ENCODE measurements at places on chromosomes 4 and X.

DNA sequence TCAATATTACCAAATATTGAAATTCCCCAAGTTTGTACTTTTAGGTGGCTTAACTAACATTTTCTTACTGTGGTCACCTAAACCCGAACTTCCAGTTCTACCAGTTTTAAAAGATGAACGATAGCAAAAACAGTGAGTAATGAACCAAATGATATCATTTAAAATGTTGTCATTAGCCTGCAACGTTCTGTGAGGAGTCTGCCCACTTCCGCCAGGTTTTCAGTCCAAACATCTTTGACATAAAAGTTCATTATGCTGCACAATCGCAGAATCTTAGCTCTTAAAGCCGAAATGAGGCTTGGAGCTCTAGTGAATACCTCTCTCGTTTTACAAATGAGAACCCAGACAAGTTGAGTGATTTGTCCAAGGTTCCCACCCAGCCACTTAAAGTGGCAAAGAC is 762 bp downstream of the PIGA start:
- DNase-seq: no peak

DNA sequence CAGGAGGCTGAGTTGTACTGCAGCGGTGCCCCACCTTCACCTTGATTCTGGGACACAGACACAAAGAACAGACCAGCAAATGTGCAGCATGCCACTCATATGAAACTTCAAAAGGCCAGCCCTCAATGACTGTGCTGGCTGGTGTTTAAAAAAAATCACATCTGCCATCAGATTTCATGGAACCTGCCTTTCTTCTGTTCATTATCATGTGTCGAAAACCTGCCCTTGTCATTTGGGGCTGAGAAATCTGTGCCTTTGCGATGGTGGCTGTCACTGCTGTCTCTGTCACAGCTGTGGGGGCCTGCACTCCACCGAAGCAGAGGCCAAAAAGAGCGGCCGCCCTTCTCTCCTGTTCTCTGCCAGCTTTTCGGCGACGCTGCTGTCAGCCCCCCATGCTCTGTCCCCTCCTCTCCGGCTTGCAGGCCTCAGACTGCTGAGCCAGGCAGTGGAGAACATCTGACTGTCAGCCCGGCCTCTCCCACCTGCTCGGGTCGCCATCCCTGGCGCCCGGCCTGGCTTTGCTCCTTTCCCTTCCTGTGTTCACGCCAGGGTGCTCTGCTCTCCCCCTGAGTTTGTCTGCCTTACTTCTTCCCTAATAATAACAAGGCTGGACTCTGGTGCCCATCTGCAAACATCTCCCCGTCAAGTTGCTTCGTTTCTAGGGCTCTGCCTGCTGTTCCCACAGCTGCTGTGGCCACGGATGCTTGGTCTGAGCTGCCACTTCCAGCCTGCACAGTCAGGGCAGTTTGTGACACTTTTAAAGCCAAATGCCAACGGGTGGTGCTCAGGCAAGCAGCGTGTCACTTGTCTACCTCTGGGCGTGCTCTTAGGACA is 355.2 kb downstream of the UNC5C start:
- DNase-seq: no peak

GRCh38 chr4:7431696-7432530 is 2.8 kb downstream of the PSAPL1 start:
- no peak for DNase-seq

DNA sequence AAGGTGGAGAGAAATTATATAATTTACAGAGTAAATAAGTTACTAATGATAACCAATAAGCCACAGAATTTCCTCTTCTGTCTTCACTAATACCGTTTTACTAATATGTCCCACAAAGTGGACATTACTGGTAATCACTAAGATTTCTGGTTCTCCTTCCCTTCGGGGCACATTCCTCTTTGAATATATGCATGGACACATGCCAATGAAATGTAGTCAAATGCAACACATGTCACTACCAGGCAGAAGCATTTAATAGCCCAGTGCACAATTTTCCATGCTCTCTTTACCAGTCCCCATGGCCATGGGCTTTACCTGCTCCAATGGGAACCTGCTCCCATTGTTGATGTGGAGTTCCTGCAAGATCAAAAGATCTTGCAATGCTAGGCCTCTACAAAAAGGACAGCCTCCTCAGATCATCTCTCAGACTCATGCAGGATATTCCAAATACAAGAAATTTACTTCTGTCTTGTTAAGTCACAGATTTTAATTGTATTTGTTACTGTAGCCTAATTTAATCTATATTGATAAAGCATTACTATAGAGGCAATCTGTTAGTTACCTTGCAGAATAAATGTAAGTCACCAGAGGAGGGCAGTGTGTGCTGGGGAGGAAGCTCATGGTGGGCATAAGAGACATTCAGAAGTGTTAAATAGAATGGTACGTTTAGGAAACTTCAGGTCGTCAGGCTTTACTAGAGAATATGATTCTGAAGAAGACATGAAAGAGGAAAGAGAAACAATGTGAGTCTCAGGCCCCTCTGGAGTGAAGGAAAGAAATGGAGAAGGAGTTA is 37.1 kb upstream of the INPP4B start:
- DNase-seq: no peak

GRCh38 chr4:104859601-104860237 is 287.0 kb upstream of the TET2 start:
- DNase-seq: no peak

DNA sequence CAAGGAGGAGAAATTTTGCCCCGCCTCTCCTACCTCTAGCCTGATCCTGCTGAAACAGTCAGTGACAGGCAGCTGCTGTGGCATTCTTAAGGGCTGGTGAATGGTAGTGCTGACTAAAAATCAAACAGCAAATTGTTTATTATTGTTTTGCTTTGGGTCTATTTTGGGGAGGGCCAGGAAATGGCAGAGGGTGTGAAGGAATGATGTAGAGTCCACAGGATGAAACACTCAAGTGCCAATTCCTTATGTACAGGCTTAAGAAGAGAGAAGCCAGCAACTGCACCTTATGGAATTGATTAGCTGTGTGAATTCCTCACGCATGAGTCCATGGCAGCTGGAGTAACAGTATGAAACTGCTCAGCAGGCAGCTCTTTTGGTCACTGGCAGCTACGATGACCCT is 39.7 kb downstream of the VEGFC start:
- DNase-seq: no peak

DNA sequence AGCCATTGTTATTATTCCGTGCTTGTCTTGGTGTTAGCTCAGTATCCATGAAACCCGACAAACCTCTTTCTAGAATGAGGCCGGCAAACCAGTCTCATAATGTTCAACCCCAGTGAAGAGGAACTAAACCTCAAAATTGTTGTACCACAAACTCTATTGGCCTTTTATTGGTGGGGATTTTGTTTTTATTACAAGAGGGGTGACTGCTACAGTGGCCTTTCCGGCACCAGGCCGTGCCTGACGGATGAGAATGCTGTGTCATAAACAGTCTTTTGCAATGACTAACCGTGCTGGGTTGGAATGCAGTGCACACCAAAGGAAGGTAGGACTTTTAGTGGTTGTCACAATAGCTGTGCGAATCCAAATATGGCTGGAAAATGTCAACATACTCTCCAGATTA is 60.8 kb downstream of the SHROOM2 start:
- no peak for DNase-seq

DNA sequence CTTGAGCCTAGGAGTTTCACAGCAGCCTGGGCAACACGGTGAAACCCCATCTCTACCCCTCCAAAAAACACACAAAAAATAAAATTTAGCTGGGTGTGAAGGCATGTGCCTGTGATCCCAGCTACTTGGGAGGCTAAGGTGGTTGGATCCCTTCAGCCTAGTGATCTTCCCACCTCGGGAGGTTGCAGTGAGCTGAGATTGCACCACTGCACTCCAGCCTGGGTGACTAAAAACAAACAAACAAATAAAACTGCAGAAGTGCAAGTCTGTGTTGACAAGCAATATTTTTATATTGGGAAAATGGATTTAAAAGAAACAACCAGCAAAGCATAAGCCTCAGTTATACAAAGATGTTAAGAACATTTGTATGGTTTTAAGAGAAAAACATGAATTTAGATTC is 46.1 kb downstream of the IGFBP7 start:
- no peak for DNase-seq

DNA sequence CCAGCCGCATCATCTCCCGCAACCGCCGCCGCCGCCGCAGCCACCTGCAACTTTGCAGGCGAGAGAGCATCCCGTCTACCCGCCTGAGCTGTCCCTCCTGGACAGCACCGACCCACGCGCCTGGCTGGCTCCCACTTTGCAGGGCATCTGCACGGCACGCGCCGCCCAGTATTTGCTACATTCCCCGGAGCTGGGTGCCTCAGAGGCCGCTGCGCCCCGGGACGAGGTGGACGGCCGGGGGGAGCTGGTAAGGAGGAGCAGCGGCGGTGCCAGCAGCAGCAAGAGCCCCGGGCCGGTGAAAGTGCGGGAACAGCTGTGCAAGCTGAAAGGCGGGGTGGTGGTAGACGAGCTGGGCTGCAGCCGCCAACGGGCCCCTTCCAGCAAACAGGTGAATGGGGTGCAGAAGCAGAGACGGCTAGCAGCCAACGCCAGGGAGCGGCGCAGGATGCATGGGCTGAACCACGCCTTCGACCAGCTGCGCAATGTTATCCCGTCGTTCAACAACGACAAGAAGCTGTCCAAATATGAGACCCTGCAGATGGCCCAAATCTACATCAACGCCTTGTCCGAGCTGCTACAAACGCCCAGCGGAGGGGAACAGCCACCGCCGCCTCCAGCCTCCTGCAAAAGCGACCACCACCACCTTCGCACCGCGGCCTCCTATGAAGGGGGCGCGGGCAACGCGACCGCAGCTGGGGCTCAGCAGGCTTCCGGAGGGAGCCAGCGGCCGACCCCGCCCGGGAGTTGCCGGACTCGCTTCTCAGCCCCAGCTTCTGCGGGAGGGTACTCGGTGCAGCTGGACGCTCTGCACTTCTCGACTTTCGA is 654 bp downstream of the ATOH1 start:
- DNase-seq: no peak

DNA sequence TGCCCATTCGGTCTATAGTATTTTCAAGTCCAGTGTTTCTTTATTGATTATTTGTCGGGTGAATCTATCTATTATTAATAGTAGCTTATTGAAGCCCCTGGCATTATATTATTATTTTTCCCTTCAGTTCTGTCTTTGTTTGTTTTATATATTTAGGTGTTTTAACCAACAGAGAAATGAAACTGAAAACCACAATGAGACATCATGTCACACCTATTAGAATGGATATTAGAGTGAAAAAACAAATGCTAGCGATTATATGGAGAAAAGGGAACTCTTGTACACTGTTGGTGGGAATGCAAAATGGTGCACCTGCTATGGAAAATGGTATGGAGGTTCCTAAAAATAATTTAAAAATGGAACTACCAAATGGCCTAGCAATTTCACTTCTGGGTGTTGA is 272.5 kb downstream of the ADAM29 start:
- no peak for DNase-seq

DNA sequence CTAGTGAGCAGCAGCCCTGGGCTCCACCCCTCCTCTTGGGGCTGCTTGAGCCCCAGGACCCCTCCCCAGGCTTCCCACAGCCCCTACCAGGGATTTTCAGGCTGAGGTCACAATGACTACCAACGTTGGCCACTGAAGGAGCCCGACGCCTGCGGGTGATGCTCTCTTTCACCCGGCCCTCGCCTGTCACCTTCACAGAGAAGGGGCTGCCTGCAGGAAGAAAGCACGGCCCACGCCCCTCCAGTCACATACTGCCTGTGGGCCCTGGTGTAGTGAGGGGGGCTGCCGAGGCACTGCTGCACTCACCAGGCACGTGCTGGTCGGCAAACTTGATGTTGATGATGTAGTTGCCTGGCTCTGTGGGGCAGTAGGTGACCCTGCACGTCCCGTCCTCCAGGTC is 22.0 kb downstream of the FLNA start:
- no peak for DNase-seq

DNA sequence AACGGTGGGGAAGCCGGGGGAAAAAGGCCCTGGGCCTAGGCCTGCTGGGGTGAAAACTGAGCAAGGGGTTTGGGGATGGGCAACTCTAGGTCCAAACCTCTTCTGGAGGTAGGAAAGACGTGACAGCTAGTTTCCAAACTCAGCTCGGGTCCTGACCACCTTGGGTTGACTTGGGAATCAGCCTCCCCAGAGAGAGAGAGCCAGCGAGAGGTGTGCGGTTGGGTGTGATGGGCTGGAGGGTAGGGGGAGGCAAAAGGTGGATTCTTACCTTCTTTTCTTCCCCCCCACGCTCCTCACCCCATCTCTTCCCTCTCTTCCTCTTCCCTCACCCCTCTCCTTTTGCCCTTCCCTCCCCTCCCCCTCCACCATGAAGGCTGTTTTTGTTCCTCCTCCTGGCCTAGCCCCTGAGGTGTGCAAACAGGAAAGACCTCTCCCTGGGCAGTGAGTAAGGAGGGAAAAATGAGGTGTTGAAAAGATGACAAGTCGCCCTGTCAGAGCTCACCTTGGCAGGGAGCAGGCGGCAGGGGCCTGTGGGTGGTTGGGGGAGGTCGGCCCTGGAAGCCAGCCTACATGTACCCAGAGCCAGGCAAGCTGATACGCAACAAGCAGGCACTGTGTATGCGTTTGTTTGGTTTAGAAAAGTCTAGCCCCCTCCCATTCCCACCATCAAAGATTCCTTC is 14.8 kb downstream of the PJA1 start:
- no peak for DNase-seq

GRCh38 chr4:36230534-36230933 is 13.8 kb downstream of the ARAP2 start:
- no peak for DNase-seq

DNA sequence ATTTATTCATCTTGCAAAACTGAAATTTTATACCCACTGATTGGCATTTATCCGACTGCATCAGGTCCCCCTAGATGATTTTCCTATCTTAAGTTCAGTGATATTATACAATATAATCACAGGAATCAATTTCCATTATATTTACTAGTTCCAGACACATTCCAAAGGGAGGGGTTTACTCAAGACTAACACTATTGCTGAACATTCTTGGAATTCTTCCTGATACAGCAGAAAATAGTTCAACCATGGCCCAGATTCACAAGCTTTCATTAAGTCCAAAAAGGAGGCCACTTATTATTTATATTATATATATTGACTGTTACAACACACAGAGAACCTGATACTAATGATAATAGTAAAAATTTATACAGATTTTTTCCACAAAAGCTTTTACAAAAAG is 2353.6 kb downstream of the PCDH7 start:
- DNase-seq: no peak

- no peak for DNase-seq
Measured at GRCh38 chr4:37627263-37627662, 58.9 kb downstream of the RELL1 start.

DNA sequence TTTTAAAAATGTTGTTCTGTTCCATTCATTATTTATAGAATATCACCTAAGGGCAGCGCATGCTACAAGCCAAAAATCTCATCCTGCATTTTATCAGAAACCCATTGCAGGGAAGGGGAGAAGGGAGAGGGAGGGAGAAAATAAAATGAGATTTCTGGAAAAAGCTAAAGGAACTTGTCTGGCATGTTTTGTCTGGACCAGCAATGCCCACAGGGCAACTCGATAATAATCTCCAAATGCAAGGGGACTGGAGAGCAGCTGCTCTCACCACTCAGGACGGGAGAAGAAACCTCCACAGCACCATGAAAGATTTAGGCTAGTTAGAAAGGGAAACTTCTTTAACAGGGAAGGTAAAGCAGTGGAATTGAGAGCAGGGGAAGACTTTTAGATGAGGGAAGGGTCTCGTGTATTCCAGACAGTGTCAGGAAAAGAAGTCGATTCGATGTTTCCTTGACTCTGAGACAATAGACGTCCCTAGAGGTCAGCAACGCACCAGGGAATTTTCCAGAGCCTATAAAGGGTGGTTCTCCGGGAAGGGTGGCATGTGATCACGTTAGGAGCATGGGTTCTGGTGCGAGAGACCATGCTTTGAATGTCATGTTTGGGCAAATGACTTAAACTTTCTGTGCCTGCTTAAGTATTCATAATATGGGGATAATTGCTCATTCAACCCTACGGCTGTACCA is 132.2 kb upstream of the NDP start:
- no peak for DNase-seq
